Psoas muscle (tissue), 8 donors: ENCODE measurements at places on chromosomes 3 and 15. TPM values are rescaled to one million over a fixed set of nuclear protein-coding genes. Genes with fewer than 3 reads are reported as not detected.

GRCh38 chr3:100163787-100164186 is 49.5 kb upstream of the FILIP1L start:
- no peak for DNase-seq

Gene FEZF2
- not detected for polyA plus RNA-seq

Gene ACKR2
- polyA plus RNA-seq, result 0.04 TPM

GRCh38 chr3:62065985-62066693 is 307.2 kb downstream of the FEZF2 start:
- DNase-seq, result no peak

- no peak for DNase-seq
These were observed 19.3 kb downstream of the POMGNT2 start for GRCh38 chr3:43086460-43087165.

DNA sequence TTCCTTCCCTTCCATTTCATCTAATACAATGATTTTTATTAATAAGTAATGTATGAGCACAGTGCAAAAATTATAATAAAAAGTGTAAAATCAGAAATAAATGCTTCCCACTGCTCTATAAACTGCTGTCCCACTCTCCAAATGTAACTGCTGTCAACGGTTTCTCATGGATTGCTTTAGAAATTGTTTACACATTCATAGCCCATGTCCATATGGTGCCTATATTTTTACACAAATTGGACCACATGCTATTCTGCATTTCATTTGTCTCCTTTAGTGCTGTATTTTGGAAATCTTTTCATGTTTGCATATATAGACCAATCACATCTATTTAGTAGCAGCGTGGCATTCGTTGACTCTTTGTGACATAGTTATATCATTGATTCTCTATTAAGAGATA is 164.7 kb upstream of the SLCO3A1 start:
- no peak for DNase-seq

- DNase-seq, result peak; percentile 80
These were observed 134.6 kb downstream of the LRRC28 start for GRCh38 chr15:99385865-99386264.

DNA sequence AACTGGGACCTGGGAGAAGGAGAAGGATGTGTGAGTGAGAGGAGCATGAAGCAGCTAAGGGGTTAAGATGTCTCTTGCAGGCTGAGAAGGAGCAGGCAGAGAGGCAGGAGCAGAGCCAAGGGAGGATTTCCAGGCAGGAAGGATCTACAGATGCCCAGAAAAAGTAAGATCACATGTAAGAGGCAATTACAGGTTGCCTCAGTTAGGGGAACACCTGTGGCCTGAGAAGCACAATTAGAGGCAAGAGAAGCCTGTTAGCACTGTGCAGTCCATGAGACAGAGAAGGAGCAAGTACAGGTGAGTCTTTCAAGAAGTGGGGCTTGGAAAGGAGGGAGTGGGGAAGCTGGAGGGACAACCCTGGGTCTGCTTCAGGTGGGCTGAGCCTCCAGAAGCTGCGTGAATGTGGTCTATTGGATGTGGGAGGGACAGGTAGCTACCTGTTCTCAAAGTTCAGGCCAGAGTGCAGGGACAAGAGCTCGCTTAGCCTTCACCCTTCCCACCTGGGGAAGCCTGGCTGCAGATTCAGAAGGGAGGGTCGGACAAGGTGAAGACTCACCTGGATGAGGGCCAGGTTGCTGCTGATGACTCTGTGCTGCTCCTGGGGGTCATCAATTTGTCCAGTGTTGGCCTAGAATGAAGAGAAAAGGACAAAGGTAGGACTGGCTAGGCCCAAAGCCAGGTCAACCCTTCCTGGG is 50.7 kb downstream of the SLC41A3 start:
- DNase-seq, result no peak

DNA sequence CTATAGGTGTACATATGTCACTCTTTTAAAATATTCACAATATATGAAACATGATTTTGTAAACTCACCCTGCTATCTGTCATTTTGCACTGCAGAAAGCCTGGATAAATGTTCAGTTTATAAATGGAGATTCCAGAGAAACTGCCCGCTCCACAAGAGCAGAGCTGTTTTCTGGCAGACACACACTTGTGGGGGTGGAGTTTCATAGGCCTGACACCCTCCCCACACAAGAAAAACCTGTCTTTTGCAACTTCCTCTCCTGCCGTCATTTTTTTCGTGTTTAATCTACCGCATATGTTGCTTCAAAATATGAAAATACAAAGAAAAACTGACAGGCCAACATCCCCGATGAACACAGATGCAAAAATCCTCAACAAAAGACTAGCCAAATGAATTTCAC is 479.0 kb downstream of the GABRG3 start:
- no peak for DNase-seq

Gene LMCD1
- 83.0 TPM for polyA plus RNA-seq

Gene CPEB1
- polyA plus RNA-seq, result 1.3 TPM

GRCh38 chr3:138594935-138595610 is 1.0 kb upstream of the CEP70 start:
- DNase-seq, result no peak

DNA sequence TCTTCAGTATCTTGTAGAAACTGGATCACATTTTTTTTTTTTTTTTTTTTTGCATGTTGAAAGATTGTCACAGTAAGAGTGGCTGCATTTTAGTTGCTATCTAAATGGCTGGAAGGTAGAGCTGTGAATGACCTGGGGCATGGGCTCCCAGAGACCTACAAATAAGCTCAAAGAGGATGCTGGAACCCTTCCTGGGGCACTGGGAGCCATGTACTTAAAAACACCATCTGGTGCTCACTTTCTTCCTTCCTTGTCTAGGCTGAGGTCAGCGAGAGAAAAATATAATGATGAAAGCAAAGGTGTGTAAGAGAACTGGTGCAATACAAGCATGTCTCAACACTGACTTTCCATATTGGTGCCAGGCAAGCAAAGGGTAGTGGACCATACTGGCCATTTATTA is 323.9 kb downstream of the SV2B start:
- no peak for DNase-seq

- no peak for DNase-seq
These were observed 15.6 kb upstream of the IGSF10 start for GRCh38 chr3:151476344-151477018.

- DNase-seq, result no peak
These were observed 3.9 kb upstream of the FGF12 start for GRCh38 chr3:192731233-192731632.

DNA sequence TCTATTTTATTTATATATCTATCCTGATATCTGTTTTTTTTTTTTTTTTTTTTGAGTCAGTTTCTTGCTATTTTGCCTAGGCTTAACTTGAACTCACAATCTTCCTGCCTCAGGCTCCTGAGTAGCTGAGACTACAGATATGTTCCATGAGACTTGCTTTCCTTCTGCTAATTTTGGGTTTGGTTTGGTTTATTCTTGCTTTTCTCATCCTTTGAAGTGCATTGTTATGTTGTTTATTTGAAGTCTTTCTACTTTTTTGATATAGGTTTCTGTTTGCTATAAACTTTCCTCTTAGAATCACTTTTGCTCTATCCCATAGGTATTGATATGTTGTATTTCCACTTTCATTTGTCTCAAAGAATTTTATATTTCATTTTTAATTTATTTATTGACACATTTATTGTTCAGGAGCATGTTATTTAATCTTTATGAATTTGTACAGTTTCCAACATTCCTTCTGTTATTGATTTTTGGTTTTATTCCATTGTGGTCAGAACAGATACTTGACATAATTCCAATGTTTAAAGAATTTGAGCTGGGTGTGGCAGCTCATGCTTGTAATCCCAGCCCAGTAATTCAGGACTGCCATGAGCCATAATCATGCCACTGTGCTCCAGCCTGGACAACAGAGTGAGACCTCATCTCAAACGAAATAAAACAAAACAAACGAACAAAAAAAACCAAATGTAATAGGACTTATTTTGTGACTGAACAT is 62.3 kb upstream of the PLSCR4 start:
- no peak for DNase-seq

GRCh38 chr3:66836363-66837152 is 161.5 kb upstream of the KBTBD8 start:
- no peak for DNase-seq

GRCh38 chr3:70096376-70097066 is 97.0 kb downstream of the SAMMSON start:
- no peak for DNase-seq

Gene THRB
- polyA plus RNA-seq, result 16.2 TPM

DNA sequence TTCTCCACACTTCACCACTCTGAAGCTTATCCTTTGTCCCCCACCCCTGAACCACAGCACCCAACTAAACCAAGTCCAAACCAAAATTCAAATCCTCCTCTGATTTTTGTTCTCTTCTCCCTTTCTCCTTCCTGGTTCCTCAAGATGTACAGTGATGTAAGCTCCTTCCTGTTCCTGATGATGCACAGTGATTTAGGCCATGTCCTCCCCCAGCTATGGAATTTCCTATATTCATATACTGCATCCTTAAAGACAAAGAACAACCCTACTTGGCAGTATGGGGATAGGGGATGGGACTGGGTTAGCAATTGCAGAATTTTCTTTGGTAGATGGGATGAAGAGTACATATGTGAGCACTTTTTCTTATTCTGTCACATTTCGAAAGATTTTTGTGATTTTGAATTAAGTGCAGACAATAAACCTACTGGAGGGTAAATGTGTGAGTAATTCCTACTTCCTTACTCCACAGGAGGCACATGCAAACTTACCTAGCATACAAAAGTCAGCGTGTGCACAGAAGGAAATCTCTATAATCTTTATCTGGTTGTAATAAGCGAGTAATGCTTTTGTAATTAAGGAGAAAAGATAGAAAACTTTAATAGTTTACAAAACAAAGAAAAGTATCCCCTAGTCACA is 125.0 kb downstream of the ANO10 start:
- DNase-seq, result no peak

- DNase-seq, result no peak
These were observed 1.4 kb downstream of the ZNF609 start for GRCh38 chr15:64461721-64462162.

Gene EXD1
- not detected for polyA plus RNA-seq

Gene KNG1
- not detected for polyA plus RNA-seq

GRCh38 chr3:3353153-3353552 is 173.7 kb upstream of the CRBN start:
- DNase-seq, result no peak

DNA sequence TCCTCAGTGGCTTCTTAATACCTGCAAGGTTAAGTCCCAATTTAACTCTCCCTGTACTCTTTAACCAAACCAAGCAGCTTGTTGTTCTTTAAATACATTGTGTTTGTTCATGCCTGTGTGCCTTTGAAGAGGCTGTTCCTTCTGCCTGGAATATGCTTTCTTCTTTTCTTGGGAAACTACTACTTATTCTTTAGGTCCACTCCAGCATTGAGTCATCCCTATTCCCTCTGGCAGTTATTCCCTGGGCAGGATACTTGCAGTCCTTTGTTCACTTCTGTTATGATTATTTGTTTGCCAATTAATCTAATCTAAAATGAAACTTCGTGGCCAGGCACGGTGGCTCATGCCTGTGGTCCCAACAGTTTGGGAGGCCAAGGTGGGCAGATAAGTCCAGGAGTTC is 139.3 kb downstream of the ZNF609 start:
- DNase-seq, result no peak

DNA sequence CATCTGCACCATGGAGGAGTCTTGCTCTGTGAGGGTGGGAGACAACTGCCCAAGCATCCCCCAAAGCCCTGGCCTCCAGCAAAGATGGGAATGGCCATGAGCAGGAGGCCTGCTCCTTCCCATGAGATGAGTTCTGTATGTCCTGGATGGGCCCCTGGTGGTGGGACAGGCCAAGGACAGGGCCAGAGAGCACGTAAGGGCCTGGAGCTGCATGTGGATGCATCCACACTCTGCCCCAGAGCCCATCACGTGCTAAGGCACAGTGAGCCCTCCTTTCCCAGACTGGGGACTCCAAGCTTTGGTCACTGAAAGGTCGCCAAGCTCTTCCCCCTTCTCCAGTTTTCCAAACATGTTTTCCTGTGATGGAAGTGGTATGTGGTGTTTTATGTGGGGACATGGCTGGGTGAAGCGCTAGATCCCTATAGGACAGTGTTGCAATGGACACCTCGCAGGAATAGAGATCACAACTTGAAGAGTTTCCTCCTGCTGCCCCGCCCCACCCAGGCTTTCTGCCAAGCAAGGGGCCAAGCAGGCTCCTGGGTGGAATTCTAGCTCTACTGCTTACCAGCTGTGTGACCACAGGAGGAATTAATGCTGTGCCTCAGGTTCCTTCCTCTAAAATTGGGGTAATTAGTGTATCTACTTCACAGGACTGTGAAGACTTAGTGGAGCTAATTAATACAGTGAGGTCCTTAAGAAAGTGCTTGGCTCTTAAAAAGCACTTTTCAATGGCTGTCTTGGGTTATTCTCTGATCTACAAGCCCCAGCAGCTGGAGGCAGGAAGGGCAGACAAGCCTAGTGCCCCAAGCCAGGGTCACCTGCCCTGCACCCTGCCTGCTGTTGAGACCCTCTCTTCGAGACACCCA is 106.4 kb upstream of the RPL32 start:
- DNase-seq, result peak; percentile 77

Gene C3orf49
- polyA plus RNA-seq, result not detected

DNA sequence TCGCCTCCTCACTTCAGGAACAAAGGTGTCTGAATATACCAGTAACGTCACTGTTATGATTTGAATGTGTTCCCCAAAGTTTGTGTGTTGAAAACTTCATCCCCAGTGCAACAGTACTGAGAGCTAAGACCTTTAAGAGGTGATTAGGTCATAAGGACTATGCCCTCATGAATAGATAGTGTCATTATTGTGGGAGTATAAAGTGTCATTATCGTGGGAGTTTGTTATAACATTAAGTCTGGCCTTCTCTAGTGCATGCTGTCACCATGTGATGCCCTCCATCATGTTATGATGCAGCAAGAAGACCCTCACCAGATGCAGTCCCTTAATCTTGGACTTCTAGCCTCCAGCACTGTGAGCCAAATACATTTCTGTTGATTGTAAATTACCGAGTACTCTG is 53.7 kb upstream of the TLE3 start:
- DNase-seq, result no peak

GRCh38 chr3:161576311-161576710 is 79.7 kb downstream of the OTOL1 start:
- no peak for DNase-seq

- DNase-seq, result no peak
These were observed 216.3 kb downstream of the IGSF11 start for GRCh38 chr3:118818386-118818785.

Gene VEPH1
- 0.17 TPM for polyA plus RNA-seq

Gene DNAH12
- polyA plus RNA-seq, result under 0.01 TPM

GRCh38 chr3:132289316-132289715 is 27.9 kb upstream of the ACP3 start:
- no peak for DNase-seq

- no peak for DNase-seq
These were observed 72.0 kb upstream of the ALDH1L1 start for GRCh38 chr3:126252373-126252772.

DNA sequence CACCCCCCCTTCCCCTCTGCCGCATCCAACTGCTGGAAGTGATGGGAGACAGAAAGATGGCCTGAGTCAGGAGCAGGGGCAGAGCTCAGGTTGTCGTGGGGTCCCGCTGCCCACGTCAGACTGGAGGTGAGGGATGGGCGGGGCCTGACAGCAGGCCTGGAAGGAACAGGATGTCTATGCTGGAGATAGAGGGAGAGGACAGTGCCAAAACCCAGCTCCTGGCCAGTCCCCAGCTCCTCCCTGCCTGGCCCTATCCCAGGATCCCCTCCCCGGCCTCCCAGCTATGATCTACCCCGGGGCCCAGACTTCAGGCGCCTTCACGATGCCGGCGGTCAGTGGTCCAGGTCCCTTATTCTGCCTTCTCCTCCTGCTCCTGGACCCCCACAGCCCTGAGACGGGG is at the start of gene LMAN1L:
Gene LMAN1L (plus strand): TSS at position 303 of the 400 bp plus-strand sequence. CDS start 20 bp downstream, at position 323.
- DNase-seq, result no peak
